Activated T-helper 1 cell treated with anti-CD3 and anti-CD28 coated beads, Interleukin-12 subunit alpha, Interleukin-12 subunit beta, Interleukin-2, Interleukin-4 antibody, amounts not matched to agents 30 ng/mL and 10 ng/mL and 1 ng/mL, durations not matched to agents 14 hours and 24 hours and 36 hours (primary cell): ENCODE measurements at places on chromosomes 3 and 15. TPM values are rescaled to one million over a fixed set of nuclear protein-coding genes. Genes with fewer than 3 reads are reported as not detected.
A peak's percentile ranks its signal among the peaks of the same experiment; 100 is the strongest.

DNA sequence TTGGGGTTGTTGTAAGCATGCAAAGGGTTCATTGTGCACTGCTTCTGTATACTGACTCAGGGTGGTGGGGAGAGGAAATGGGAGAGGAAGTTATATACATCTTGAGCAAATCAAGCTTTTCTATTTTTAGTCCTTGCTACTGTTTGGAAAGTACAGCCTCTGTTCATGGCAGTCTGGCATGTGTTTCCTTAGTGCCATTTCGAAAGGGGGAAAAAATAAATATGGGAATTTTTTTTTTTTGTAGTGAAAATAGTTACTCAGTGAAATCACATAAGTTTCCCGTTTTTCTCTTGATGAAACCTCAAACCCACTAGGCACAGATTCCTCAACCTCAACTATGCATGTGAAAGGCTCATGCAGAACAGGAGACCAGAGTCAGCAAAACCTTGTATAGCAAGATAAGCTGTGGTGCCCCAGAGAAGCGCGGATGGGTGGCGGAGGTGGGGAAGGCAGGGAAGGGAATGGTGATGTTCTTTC is 353.3 kb downstream of the LPP start:
- no peak overlapping the region for H3K4me3 ChIP-seq
- peaks cover 14% of the 10 kb centered on the region for H3K4me1 ChIP-seq
- H3K27ac ChIP-seq, result no peak overlapping the region
- DNase-seq, result no peak
- no peaks in the 10 kb centered on the region for H3K27me3 ChIP-seq

DNA sequence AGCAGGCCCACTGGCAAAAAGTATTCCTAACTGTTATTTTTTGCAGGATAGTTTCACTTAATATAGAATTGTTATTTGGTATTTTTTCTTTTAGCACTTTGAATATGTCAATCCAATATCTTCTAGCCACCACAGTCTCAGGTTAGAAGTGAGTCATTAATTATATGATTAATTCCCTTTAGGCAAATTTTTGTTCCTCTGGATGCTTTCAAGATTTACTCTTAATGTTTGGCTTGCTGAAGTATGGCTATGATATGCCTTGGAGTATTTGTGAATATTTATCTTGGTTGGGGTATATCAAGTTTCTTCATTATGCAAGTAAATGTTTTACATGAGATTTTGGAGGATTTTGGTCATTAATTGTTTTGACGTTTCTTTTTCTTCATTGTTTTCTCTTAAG is 152.1 kb upstream of the ALCAM start:
- H3K27ac ChIP-seq, result no peak overlapping the region
- H3K4me1 ChIP-seq, result no peaks in the 10 kb centered on the region
- H3K27me3 ChIP-seq, result no peaks in the 10 kb centered on the region
- no peaks in the 10 kb centered on the region for H3K36me3 ChIP-seq

DNA sequence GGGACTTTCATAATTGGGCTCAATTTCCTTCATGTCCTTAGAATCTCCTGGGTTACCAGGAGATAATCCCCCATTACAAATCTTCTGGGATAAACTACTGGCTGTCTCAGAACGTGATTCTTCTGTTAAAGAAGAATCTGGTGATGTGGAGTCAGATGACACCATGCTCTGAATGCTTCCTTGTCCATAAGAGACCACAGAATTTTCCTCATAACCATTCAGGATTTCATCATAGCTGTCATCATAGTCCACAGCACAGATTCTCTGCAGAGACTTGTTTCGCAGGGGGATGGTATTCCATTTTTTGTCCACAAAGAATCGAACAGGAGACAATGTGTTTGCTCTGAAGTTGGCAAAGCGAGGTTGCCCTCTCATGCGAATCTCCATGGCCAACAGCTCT is 109.8 kb upstream of the TSPAN3 start:
- peaks cover 64% of the 10 kb centered on the region for H3K4me1 ChIP-seq
- DNase-seq, result no peak
- H3K27me3 ChIP-seq, result no peaks in the 10 kb centered on the region
- peaks cover 8% of the 10 kb centered on the region for H3K36me3 ChIP-seq
- H3K27ac ChIP-seq, result peak overlapping the region; percentile 19

GRCh38 chr15:68047826-68048225 is 6.3 kb upstream of the PIAS1 start:
- H3K4me1 ChIP-seq, result peaks cover 6% of the 10 kb centered on the region
- no peak overlapping the region for H3K27ac ChIP-seq
- peaks cover 10% of the 10 kb centered on the region for H3K27me3 ChIP-seq
- H3K4me3 ChIP-seq, result no peak overlapping the region
- H3K36me3 ChIP-seq, result peaks cover 5% of the 10 kb centered on the region

DNA sequence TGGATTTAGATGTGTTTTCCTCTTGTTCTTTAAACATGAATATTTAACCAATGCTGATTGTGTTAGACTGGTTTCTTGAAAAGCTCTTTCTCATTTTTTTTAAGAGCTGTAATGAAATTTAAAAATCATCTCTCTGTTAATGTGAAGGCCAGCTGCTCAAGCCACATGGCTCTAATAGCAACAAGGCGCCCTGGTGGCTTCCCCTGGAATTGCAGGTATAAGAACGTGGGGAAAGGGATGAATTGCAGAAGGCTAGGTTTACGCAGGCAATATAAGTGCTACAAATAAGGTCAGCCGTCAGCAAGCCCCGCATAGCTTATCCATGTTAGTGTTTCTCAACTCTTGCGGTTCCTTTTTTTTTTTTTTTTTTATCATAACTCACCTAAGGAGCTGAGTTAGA is 108.5 kb downstream of the SAMMSON start:
- no peak for DNase-seq
- H3K36me3 ChIP-seq, result no peaks in the 10 kb centered on the region
- H3K27me3 ChIP-seq, result no peaks in the 10 kb centered on the region

- no peak overlapping the region for H3K4me3 ChIP-seq
- H3K4me1 ChIP-seq, result peaks cover 8% of the 10 kb centered on the region
- H3K27ac ChIP-seq, result no peak overlapping the region
- DNase-seq, result no peak
- H3K36me3 ChIP-seq, result peaks cover 2% of the 10 kb centered on the region
Observed at GRCh38 chr15:100531204-100531603, 2.5 kb upstream of the CERS3 start.

GRCh38 chr3:56917361-56918110 is 115.8 kb upstream of the ARHGEF3 start:
- peak overlapping the region; percentile 73 for H3K4me3 ChIP-seq
- H3K36me3 ChIP-seq, result peaks cover 4% of the 10 kb centered on the region
- peaks cover 83% of the 10 kb centered on the region for H3K4me1 ChIP-seq
- no peaks in the 10 kb centered on the region for H3K27me3 ChIP-seq
- DNase-seq, result no peak
- H3K27ac ChIP-seq, result peak overlapping the region; percentile 88

DNA sequence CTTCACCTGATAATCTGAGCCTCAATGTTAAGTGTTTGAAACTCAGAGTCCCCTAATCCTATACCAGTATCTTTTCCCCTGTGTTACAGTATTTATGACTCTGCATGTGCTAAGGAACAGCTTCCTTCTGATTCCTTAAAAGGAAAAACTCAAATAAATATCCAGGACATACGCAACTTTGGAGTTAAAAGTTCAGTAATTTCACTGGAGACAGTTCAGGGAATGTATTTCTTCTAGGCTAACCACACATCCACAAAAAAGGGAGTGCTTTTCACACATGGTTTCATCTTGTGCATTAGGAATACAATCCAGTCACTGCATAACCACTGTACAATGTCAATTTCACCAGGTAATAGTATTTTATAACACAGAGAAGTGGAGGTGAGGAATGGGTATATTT is 31.0 kb downstream of the PGBD4 start:
- no peaks in the 10 kb centered on the region for H3K36me3 ChIP-seq
- no peak overlapping the region for H3K27ac ChIP-seq
- no peak for DNase-seq
- H3K4me1 ChIP-seq, result no peaks in the 10 kb centered on the region
- H3K4me3 ChIP-seq, result no peak overlapping the region

DNA sequence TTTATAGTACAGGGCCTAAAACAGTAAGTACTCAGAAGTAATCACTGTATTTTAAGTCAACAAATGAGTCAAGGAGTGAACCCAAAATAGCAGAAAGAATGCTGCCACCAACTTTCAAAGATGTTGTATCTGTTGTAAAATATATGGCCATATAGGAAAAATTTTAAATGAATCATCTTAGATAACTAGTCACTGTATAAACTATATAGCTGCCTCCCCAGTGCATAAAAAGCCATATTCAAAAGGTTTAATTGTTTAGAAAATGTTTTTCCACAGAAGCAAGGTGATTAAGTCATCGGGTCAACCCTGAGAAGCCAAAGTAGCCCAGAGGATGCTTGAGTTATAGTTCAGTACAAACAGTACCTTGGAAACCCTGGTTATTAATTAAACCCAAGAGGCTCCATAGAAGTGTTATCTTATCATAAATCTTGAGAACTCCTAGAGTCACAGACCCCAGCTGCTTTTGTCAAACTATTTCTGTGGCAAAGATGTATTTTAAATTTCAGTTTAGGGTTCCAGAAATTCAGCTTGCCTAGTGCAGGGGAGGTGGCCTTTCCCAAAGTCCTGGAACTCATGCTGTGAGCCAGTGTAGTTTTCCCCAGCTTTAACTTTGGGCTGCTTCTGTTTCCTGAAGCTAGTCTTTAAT is 39.2 kb downstream of the MBNL1 start:
- peaks cover 20% of the 10 kb centered on the region for H3K36me3 ChIP-seq
- H3K4me3 ChIP-seq, result no peak overlapping the region
- H3K27me3 ChIP-seq, result no peaks in the 10 kb centered on the region
- peaks cover 72% of the 10 kb centered on the region for H3K4me1 ChIP-seq
- H3K27ac ChIP-seq, result peak overlapping the region; percentile 72
- no peak for DNase-seq

DNA sequence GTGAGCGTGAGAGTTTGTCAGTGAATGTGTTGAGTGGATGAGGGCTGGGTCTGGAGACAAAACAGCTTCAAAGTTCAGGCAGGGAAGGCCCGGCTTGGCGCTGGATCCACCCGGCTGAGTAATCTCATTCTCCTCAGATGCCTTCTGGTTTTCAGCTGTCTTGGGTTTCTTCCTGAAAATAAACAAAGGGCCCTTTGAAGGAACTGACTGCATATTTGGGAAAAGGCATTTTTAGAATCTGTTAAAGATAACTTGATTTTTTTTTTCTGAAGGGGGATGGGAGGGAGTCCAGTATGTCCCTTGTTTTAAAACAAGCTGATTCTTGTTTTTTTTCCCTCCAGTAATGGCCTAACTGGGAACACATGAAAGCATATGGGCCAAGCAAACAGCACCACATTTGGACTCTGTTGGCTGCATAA is 86.4 kb downstream of the TIGIT start:
- H3K27me3 ChIP-seq, result peaks cover 3% of the 10 kb centered on the region
- DNase-seq, result no peak
- no peak overlapping the region for H3K27ac ChIP-seq
- no peaks in the 10 kb centered on the region for H3K4me1 ChIP-seq
- H3K4me3 ChIP-seq, result no peak overlapping the region
- no peaks in the 10 kb centered on the region for H3K36me3 ChIP-seq

GRCh38 chr15:57692709-57693108 is 13.8 kb upstream of the POLR2M start:
- no peaks in the 10 kb centered on the region for H3K4me1 ChIP-seq
- no peak overlapping the region for H3K4me3 ChIP-seq
- no peaks in the 10 kb centered on the region for H3K27me3 ChIP-seq
- no peak overlapping the region for H3K27ac ChIP-seq

GRCh38 chr15:93152951-93153350 is 63.9 kb upstream of the RGMA start:
- peak overlapping the region; percentile 48 for H3K4me3 ChIP-seq
- no peak overlapping the region for H3K27ac ChIP-seq
- no peaks in the 10 kb centered on the region for H3K36me3 ChIP-seq
- peaks cover 17% of the 10 kb centered on the region for H3K27me3 ChIP-seq
- no peak for DNase-seq
- H3K4me1 ChIP-seq, result peaks cover 15% of the 10 kb centered on the region

GRCh38 chr15:93087825-93088199 is 1.2 kb downstream of the RGMA start:
- no peak overlapping the region for H3K27ac ChIP-seq
- peaks cover 7% of the 10 kb centered on the region for H3K4me1 ChIP-seq
- no peaks in the 10 kb centered on the region for H3K36me3 ChIP-seq

DNA sequence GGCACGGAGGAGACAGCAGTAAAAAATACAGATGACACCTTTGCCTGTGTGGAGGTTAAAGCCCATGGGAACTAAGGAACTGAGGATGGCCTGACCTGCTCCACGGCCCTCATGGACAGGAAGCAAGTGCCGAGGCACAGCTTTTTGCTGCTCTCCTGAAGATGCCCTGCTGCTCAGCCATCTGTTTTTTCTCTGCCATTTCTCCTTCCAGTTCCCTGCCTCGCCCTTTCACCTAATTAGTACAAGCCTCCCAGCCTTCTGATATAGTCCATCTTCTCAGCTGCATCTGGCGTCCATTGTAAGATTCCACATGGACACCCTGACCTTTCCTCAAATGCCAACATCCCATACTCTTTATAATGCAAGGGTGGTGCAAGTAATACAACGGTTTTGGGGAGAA is 11.8 kb upstream of the CXCR6 start:
- no peak overlapping the region for H3K4me3 ChIP-seq
- H3K36me3 ChIP-seq, result peaks cover 80% of the 10 kb centered on the region

GRCh38 chr15:25368850-25369249 is 70.0 kb downstream of the UBE3A start:
- H3K4me1 ChIP-seq, result peaks cover 11% of the 10 kb centered on the region
- no peaks in the 10 kb centered on the region for H3K27me3 ChIP-seq
- H3K36me3 ChIP-seq, result peaks cover 47% of the 10 kb centered on the region

- no peaks in the 10 kb centered on the region for H3K36me3 ChIP-seq
- peaks cover 12% of the 10 kb centered on the region for H3K27me3 ChIP-seq
- DNase-seq, result no peak
- no peak overlapping the region for H3K4me3 ChIP-seq
- no peak overlapping the region for H3K27ac ChIP-seq
Observed at GRCh38 chr3:170520996-170521395, 64.9 kb downstream of the SLC7A14 start.

- H3K4me3 ChIP-seq, result no peak overlapping the region
- no peaks in the 10 kb centered on the region for H3K36me3 ChIP-seq
- DNase-seq, result no peak
- H3K4me1 ChIP-seq, result no peaks in the 10 kb centered on the region
- no peak overlapping the region for H3K27ac ChIP-seq
Observed at GRCh38 chr3:79255702-79256101, 512.1 kb downstream of the ROBO1 start.

- H3K36me3 ChIP-seq, result no peaks in the 10 kb centered on the region
- H3K27me3 ChIP-seq, result no peaks in the 10 kb centered on the region
- no peaks in the 10 kb centered on the region for H3K4me1 ChIP-seq
- no peak overlapping the region for H3K4me3 ChIP-seq
- H3K27ac ChIP-seq, result no peak overlapping the region
- DNase-seq, result no peak
Observed at GRCh38 chr3:134423153-134423552, 48.9 kb upstream of the AMOTL2 start.

COL8A1 gene
- 0.08 TPM in 1 of 2 replicates, not detected in the other for total RNA-seq

TADA3 gene
- total RNA-seq, result 63.4 and 63.6 TPM in 2 replicates

GABRR3 gene
- total RNA-seq, result not detected in 2 replicates

C3orf20 gene
- total RNA-seq, result 0.26 and 0.32 TPM in 2 replicates

ZNF774 gene
- total RNA-seq, result 1.6 and 2.1 TPM in 2 replicates

PLA2G4D gene
- total RNA-seq, result not detected in 2 replicates

ECE2 gene
- total RNA-seq, result not detected in 2 replicates

GOLGA6L7 gene
- not detected in 2 replicates for total RNA-seq

PROK2 gene
- not detected in 2 replicates for total RNA-seq

SLC24A5 gene
- not detected in 2 replicates for total RNA-seq

CCDC54 gene
- not detected in 2 replicates for total RNA-seq

PDIA3 gene
- 299 and 303 TPM in 2 replicates for total RNA-seq

LIPC gene
- 0.62 and 0.69 TPM in 2 replicates for total RNA-seq

CPA3 gene
- total RNA-seq, result not detected in 2 replicates

CCR3 gene
- total RNA-seq, result 0.29 TPM in 1 of 2 replicates, not detected in the other
